ENCODE measurements at places on chromosomes 13 and 19.
A peak's percentile ranks its signal among the peaks of the same experiment; 100 is the strongest.

DNA sequence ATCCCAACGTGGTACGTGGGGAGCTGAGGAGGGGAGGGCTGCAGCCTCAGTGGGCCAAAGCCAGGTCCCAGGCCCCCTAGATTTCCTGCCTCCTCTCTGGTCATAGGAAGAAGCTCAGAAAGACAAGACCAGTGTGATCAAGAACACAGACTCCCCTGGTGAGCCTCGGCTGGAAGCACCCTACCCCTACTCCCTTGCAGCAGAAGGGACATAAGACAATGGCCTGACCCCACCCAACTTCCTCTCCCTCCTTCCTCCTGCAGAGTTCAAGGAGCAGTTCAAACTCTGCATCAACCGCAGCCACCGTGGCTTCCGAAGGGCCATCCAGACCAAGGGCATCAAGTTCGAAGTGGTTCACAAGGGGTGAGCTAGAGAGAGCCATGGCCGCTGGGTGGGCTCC, 11.5 kb downstream of the PODNL1 start:
- DNase-seq: no peak

- no peak for DNase-seq
Observed at GRCh38 chr19:3292958-3293529, 68.6 kb downstream of the CELF5 start.

- DNase-seq: no peak
Observed at GRCh38 chr13:27481766-27482165, 31.4 kb upstream of the MTIF3 start.

DNA sequence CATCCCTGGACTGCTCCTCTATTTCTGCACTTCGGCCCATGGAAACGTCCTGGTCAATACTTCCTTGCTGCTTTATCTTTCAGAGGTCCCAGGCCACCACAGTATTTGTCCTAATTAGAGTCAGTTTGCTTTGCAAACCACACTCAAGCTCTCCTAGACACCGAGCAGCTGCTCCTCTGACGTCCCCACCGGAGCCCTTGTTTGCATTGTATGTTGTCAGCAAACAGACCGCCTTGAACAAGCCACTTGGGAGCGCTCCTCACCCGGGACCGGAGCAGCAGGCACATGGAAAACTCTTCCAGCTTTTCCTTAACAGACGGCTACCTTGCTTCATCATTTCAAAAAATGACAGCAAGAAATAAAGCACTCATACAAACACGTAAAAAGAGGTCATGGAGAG, 51.5 kb upstream of the GTF3A start:
- no peak for DNase-seq

- no peak for DNase-seq
Observed at GRCh38 chr19:16201011-16201391, 3.3 kb downstream of the AP1M1 start.

DNA sequence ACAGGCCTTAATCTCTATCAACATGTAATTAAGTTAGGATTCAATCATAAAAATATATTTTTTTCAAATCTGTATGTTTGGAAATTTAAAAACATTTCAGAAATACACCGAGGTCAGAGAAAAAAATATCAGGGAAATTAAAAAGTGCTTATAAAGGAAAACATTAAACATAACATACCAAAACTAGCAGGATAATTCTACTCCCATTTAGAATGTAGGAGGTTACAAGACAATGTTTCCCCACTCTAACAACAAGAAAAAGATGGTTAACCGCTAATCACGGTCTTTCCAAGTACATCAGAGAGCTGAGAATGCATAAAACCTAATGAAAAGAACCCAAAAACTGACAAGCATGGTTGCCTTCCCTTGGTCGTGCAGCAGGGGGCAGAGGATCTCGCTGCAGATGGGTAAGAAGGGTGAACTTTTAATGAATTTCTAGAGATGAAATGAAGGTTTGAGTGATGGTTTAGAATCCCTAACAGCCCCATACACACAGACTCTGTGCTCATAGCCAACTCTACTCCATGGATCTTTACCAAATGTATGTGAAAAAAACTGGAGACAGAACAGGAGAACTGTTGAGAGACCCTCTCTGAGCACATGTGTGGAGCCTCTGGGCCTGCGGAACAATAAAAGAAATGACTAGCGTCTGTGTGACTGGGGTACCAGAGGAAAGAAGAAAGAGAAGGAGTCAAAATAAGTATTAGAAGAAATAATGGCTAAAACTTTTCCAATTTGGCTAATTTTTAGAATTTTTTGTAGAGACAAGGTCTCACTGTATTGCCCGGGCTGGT, 51.3 kb upstream of the LSM14A start:
- DNase-seq: peak; percentile 56

DNA sequence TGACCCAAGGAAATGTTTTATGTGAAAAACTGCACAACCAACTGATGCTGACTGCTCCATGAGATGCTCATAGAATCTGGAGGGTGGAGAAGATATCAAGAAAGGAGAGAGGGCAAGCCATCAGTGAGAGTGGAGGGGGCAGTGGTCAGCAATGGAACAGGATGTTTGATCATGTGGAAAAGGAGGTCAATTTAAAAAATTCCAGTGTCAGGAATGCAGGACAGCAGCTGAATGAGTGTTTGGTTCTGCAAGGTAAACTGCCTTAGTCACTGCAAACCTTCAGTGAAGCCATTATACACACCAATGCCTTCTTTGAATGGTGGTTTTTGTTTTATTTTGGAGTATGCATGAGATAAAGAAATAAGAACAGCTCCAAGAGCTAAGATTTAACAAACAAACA, 121.5 kb downstream of the FGF14 start:
- DNase-seq: no peak

DNA sequence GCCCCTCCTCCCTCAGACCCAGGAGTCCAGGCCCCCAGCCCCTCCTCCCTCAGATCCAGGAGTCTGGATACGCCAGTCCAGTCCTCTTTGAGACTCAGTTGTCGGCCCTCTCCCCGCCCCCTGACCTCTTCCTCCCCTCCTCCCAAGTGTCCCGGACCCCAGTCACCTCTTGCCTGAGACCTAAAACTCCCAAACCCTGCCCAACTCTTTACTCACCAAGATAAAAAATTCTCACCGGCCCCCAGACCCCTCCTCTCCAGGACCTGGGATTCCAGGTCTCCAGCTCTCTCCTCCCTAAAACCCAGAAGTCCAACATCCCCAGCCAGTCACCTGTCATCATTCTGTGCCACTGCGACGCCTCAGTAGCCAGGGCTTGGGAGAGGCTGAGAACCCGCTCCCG, 1.4 kb upstream of the HSD17B14 start:
- DNase-seq: no peak

DNA sequence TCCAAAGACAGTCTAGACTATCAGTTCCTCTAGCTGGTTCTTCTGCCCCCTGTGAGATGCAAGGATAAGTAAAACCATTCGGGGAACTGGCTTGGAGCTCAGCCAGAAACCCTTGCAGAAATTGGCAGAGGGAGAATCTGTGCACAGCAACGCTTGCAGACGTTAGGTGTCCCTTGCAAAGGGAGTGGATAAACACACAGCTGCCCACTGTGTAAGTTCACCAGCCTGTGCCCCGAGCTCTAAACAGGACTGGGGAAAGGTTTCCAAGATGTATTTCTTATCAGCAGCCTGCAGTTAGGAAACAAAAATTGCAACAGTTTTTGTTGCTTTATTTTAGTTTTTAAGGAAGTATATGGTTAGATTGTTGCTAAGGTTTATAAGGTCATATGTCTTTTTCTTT, 19.0 kb upstream of the ADGRE1 start:
- DNase-seq: no peak

DNA sequence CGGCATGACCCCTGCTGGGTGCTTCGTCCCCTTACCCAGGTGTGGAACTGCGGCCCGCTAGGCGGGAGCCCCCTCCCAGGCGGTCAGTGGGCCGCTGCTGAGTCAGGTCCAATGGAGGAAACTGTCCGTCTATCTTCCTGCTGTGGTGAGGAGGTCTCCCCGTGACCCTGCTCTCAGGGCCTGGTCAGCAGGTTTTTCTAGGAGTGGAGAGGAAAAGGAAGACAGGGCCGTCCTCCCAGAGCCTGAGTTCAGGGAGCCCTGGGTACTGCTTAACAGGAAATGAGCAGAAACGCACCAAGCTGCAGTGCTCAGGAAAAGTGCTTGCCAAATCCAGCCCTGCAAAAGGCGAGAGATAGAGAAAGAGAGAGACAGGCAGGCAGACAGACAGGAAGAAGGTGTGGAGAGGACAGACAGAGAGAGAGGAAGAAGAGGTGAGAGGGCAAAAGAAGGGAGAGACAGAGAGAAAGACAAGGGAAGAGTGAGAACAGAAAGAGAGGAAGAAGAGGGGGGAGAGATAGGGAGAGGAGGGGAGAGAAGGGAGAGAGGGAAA, 10.3 kb downstream of the SH3GL1 start:
- DNase-seq: no peak

GRCh38 chr19:16089010-16089846, 12.9 kb downstream of the TPM4 start:
- no peak for DNase-seq

DNA sequence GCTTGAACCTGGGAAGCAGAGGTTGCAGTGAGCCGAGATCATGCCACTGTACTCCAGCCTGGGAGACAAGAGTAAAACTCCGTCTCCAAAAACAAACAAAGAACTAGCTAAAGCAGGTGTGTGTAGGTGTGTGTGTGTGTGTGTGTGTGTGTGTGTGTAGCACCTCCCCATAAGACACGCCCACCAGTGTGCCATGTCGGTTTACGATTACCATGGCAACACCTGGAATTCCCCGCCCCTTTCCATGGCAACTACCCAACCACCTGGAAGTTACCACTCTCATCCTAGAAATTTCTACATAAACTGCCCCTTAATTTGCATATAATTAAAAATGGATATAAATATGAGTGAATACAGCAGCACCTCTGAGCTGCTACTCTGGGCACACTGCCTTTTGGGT, 80.9 kb upstream of the ADGRE5 start:
- no peak for DNase-seq
